Naive B cell (primary cell): ENCODE measurements at places on chromosomes 1 and 21. TPM values are rescaled to one million over a fixed set of nuclear protein-coding genes. Genes with fewer than 3 reads are reported as not detected.

Gene ERICH3
- not detected for polyA plus RNA-seq

DNA sequence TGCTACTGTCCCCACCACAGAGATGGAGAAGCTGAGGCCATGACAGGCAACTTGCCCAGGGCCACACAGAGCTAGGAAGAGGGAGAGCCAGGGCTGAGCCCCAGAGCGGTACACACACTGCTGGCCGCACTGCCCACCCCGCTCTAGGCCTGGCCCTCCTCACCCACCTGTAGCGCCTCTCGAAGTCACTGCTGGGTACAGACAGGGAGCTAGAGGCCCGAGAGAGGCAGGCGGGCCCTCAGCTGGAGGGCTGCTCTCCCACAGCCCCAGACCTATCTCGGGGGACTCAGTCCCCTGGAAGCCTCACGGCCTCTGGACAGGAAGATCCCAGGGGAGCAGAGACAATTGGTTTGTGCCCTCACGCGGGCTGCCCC, 17.3 kb upstream of the PLEKHG5 start:
- no peak for DNase-seq

DNA sequence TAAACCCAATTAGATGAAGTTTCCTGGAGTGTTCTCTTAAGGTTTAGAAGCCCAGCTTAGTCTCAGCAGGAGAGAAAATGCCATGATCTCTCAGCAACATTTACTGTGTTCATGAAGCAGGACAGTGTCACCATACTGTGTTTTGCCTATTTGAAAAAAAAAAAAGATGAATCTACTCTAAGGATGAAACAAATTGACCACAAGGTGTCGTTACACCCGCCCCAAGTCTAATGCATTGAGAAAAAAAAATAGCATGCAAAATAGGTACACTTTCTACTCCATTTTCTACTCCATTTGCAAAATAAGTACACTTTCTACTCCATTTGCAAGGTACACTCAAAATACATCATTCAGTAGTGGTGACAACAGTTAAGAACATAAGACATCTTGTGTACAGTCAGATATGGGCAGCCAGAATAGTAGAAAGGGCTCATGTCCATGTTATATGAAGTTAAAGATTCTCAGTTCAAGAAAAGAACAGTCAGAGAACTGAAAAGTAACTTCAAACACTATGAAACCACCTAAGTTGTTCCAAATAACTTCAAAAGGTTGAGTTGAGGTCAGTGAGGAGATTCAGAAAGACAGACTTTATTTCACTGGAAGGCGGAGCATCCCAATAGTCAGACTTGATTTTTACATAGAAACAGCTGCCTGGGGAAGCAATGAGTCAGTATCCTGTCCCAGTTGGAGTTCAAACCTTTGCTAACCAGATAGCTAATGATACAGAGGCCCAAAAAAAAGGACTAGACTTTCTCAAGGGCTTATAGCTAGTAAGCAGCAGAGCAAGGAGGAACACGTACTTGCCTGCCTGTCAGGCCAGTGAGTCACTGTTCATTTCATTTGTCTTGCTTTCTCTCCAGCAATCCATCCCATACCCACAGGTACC, 13.3 kb downstream of the PLPPR5 start:
- no peak for DNase-seq

Gene CAMK1G
- not detected for polyA plus RNA-seq

DNA sequence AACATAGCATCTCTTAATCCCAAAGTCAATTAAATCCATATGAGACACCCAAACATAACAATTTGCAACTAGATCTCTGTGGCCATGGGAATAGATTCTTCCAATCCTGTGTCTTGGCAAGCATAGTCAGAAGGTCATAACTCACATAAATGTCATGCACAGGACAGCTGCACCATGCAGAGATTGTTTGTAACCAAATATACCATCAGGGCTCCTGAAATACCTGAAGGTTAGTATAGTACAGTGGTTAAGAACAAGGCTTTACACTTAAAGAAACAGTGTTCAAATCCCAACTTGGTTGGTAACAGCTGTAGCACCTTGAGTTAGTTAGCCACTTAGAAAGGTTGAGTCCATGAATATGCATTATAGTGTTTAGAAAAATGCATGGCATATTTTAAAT, 82.6 kb upstream of the CCDC190 start:
- DNase-seq: no peak
